ENCODE measurements at places on chromosomes 4 and X. TPM values are rescaled to one million over a fixed set of nuclear protein-coding genes. Genes with fewer than 3 reads are reported as not detected.

Gene SLBP
- total RNA-seq, result 41.1 TPM

Gene CPLX1
- 3.8 TPM for total RNA-seq

Gene NAP1L2
- total RNA-seq, result 0.22 TPM

Gene JAKMIP1
- 0.88 TPM for total RNA-seq

Gene TEC
- total RNA-seq, result 8.5 TPM

Gene HSFX2
- total RNA-seq, result 0.68 TPM

Gene MAGEA11
- not detected for total RNA-seq

Gene ADH7
- total RNA-seq, result not detected

Gene TXK
- 9.9 TPM for total RNA-seq

Gene PPEF2
- total RNA-seq, result 0.17 TPM

Gene ARR3
- not detected for total RNA-seq

Gene NKX3-2
- total RNA-seq, result not detected

Gene SHISA3
- total RNA-seq, result 3.0 TPM

Gene ADGRA3
- total RNA-seq, result 36.3 TPM

Gene GPR119
- total RNA-seq, result not detected

Gene TMSB15C
- 2.0 TPM for total RNA-seq

Gene MAGEB5
- not detected for total RNA-seq

Gene C4orf54
- total RNA-seq, result not detected

Gene TMEM31
- total RNA-seq, result not detected

Gene RNF113A
- 13.7 TPM for total RNA-seq

Gene RAI2
- total RNA-seq, result 39.0 TPM

Gene ANOS1
- total RNA-seq, result 11.9 TPM

Gene UGT2B11
- not detected for total RNA-seq

Gene KIF4A
- total RNA-seq, result 0.16 TPM

Gene TRIM60
- total RNA-seq, result not detected

Gene APELA
- not detected for total RNA-seq

Gene CXorf65
- not detected for total RNA-seq

Gene CLTRN
- 0.49 TPM for total RNA-seq

Gene PHEX
- total RNA-seq, result not detected

Gene EPGN
- total RNA-seq, result not detected

Gene MAGEA4
- total RNA-seq, result not detected

Gene LGI2
- 4.4 TPM for total RNA-seq

Gene AWAT2
- total RNA-seq, result 0.17 TPM

Gene MAMLD1
- total RNA-seq, result 11.7 TPM

Gene TCEAL6
- total RNA-seq, result not detected

All from subcutaneous adipose tissue (tissue), 4 donors.